GM04503 (cell line): ENCODE measurements at places on chromosomes 16 and 17.

DNA sequence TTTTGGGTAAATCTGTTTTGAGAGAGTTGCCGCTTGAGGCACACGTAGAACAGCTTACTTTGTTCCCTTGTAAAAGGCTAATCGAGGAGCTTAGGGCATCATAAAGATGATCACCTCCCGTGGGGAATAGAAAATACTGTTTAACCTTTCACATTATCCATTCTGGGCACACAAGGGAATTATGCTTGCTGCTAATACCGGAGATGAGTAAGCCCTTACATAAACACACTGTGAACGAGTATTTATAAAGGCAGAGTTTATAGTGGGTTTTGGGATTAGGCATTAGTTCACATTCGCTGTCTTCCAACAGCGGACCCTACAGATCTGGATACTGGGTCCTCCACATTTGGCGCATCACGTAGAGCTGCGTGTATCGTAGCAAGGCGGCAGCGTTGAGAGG lies 51.2 kb upstream of the CNTNAP4 start:
- no peak for DNase-seq

GRCh38 chr16:15034266-15035162 lies 21.4 kb downstream of the NTAN1 start:
- DNase-seq, result no peak

DNA sequence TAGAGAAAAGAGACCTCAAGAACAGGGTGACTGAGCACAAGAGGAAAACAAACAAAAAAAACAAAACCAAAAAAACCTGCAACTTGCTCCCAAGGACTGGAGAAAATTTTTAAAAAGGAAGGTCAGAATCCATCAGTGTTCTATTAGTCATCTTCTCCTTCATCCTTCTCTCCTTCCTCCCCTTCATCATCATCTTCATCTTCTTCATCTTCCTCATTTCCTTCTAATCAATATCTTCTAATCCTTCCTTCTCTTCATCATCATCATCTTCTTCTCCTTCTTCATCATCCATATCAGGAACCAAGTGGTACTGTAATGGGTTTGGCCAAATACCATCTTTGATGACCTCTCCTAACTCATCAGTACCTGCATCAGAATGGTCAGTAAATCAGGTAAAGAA lies 12.2 kb downstream of the HSF5 start:
- no peak for DNase-seq

DNA sequence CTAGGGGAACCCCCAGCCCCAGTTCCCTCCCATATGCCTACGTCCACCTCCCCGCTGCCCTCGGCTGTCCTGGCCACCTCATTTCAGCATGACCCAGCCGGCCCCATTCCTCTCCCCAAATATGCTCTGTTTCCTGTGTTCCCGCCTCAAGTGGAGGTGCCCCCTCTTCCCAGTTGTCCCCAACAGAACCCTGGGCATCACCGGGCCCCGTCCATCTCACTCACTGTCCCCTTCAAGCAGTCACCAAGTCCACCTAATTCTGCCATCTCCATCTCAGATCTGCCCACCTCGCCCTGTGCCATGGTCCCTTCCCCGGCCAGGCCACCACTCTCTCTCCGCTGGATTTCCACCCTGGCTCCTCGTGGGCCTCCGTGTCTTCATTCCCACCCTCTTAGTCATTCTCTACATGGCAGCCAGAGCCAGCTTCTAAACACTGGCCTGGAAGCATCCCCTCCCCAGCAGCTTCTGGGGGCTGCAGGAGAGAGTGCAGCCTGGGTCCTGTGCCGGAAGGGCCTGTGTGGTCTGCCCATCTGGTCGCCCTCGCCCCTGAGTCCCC lies 12.8 kb downstream of the CDK3 start:
- no peak for DNase-seq

- no peak for DNase-seq
Measured at GRCh38 chr16:89556750-89557689, 3.5 kb upstream of the RPL13 start.

- DNase-seq, result no peak
Measured at GRCh38 chr16:23434380-23434779, 18.6 kb downstream of the COG7 start.

DNA sequence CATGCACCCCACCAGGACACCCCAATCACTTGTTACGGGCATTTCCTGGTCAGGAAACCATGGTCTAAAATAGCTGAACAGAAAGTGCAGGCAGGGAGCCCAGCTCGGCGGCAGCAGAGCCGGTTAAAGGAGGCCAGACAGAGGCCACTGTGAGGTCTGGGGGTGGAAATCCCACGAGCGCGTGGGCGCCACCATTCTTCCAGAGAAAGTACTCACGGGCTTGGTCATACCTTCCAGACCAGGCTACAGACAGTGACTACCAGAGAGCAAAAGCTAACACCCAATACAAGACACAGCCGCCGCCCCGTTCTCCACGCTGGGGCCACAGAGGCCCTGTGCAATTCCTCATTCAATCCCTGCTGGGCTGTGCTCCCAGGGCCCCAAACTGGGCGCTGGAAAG lies 11.9 kb downstream of the CEP131 start:
- DNase-seq, result no peak

DNA sequence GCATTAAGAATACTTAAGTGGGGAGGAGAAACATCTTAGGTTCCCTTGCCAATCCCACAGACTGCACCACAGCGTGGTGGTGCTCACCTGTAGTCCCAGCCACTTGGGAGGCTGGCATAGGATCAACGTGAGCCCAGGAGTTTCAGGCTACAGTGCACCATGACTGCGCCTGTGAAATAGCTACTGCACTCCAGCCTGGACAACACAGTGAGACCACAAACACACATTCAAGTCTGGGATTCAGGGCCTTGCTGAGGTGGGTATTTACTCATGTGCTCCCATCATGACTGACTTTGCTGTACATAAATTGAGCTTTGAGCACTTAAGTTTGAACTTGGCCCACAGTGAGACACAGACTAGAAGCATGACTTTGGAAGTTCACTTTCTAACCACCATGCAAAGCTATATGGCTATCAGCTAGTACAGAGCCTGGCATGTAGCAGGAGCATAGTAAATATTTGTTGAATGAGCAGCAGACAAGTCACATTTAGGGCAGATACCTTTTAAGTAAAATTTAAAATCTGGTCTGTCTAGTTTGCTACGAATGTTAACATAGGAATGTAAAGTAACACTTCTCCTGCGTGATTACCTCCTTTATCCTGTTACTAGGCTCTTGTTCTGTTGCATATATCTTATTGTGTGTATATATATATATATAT lies 33.5 kb downstream of the CEP95 start:
- no peak for DNase-seq

GRCh38 chr17:53619025-53619424 lies 203.7 kb upstream of the KIF2B start:
- no peak for DNase-seq

DNA sequence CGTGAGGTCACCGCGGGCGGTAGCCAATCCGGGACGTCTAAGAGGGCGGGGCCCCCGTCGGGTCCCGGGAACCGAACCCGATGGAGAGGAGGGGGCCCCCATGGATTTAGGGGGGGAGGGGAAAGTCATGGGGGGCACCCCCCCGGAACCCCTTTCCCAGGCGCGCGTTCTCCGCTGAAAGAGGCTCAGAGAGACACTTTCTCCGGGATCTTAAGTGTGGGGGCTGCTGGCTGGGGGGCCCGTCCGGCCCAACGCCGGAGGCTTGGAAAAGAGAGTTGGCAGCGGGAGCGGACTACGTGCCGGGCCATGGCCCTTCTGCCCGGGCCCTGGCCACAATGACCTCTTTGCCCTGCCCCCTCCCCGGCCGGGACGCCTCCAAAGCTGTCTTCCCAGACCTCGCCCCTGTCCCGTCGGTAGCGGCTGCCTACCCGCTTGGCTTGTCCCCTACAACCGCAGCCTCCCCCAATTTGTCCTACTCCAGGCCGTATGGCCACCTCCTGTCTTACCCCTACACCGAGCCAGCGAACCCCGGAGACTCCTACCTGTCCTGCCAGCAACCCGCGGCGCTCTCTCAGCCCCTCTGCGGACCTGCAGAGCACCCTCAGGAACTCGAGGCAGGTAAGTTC lies at the start of gene DLX4:
DLX4 (plus strand) TSS at position 57 of the 626 bp plus-strand sequence; CDS start at position 336, 279 bp downstream.
- DNase-seq, result no peak

DNA sequence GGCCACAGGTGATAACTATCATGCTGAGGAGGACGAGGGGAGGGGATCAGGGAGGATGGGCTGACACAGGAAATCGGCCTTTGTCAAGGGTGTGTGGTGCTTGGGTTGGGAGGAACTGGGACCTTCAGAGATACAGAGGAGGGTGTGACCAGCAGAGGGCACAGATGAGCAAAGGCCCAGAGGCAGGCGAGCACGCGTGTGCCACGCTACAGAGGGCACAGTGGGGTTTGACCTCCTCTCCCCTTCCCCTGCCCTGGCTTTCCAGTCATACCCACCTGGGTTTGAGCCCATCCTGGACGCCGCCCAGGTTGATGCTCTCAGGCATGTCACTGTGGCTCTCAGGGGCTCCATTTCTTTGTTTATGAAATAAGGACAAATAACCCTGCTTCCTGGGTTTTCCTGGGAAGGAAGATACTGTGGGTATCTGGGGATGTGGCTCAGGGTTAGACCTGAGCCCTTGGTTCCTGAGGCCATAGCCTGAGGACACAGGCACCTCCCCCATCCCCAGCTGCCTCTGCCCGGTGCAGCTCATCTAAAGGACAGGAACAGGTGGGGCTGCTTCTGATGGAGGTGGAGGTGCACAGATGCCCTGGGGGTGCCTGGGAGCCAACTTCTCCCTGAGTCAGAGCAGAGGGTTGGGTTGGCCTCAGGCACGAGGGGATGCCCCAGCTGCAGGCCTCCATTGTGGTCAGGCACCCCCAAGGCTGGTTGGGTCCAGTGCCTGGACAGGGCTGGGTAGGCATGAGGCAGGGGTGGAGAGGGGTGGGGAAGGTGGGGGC lies 51.8 kb downstream of the BEAN1 start:
- DNase-seq, result no peak

DNA sequence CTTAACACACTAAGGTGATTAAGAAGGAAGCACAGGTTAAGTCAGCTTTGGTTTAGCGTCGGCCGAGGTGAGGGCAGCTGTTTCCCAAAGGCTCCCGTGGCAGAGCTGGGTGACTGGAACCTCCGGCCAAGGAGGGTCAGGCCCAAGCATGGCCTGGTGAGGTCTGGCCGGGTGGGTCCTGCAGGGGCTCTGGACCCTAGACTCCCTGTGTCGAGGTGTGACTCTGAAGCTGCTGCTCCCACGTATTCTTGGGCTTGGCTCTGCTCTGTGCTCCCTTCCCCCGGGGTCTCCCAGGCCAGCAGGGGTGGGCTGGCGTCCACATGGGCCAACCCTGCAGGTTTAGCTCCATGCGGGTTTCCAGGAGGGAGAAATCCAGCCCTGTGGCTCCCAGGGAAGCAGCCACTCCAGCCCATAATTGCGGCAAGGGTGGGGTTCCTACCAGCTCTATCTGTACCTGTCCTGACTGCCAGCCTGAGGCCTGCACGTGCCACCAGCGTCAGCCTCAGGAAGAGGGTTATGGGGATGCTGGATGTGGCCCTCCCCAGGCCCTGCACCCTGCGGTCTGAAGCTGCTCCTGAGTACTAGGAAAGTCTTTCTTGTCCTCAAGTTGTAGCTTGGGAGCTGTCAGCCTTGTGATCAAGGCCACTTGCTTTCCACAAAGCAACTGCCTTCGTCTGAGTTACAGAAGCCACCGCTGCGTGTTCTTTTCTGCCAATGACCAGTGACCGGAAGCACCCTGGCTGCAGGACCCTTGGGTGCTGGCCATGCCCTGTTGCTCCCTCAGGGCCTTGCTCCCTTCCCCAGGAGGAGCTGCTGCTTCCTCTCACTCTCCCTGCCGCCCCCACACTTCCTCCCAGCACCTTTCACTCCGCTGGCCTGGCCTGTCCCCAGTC lies 4.8 kb downstream of the CDK5R1 start:
- no peak for DNase-seq

DNA sequence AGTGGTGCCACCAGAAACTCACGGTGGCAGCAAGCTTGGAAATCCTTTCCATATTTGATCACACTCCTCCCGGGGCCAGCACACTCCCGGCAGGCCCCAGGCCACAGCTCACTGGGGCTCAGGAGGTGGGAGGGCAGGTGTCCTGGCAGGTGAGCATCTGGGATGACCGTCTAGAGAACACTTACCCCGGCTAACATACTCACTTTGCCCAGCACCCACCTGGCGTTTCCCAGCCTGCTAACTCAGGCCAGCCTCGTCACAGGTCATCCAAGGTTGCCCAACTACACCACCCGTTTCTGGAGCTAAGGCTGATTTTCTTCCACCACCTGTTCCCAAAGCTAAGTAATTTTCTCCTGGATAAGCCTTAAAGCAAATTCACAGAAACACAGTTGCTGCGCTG lies 24.9 kb downstream of the FBXO31 start:
- no peak for DNase-seq

GRCh38 chr16:26987597-26988010 lies 79.1 kb upstream of the C16orf82 start:
- peak; percentile 56 for DNase-seq

DNA sequence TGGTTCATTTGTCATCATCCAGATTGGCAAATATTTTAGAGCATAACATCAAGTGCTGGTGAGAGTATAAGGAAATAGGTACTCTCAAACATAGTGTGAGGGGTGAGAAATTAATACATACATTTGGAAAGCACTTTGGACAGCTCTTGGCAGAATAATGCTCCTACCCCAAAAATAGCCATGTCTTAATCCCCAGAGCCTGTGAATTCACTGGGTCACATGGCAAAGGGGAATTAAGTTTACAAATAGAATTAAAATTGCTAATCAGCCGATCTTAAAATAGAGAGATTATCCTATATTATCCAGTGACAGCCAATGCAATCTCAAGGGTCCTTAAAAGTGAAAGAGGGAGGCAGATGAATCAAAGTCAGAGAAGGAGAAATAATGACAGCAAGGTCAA lies 38.8 kb upstream of the ANKFN1 start:
- no peak for DNase-seq

GRCh38 chr17:17790637-17791464 lies 45.9 kb downstream of the SREBF1 start:
- no peak for DNase-seq

GRCh38 chr16:86975445-86975844 lies 341.7 kb downstream of the C16orf95 start:
- no peak for DNase-seq

DNA sequence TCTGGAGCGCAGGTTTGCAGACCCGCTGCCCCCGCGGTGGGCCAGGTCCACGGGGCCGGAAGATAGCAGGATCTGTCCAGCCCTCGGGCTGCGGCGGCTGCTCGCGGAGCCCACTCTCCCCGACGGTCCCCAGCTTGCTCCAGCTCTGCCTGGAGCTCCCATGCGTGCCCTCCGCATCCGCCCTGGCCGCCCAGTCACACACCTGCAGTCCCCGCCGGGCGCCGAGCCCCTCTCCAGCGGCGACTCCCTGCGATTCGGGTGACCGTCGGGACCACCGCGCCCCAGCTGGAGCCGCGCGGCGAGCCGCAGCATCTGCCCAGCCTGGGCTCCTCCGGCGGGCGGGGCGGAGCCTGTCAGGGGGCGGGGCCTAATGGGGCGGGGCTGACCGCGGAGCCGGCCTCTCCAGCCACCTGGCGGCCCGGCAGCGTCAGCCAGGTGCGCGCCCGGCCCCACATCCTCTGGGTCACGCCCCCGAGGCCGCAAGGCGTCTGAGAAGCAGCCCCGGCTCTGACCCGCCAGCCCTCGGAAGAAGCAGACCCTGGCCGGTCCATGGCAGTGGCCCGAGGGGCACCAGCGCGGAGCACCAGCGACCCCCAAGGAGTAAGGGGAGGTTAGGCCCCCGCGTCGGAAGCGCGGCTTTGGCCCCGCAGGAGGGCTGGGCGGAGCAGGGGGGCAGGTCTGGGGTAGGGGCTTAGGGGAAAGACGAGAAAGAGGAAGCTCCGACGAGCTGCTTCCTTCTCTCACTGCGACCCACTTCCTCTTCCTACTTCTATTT lies at the start of gene PIK3R5:
PIK3R5 (minus strand) TSS at position 314 of the 775 bp plus-strand sequence. CDS start 54,213 bp downstream, outside the sequence.
- DNase-seq, result no peak
